Right lobe of liver (tissue), 6 donors: ENCODE measurements at places on chromosomes 7 and 10. TPM values are rescaled to one million over a fixed set of nuclear protein-coding genes. Genes with fewer than 3 reads are reported as not detected.
A peak's percentile ranks its signal among the peaks of the same experiment; 100 is the strongest.

PSMC2 gene
- 89.1 TPM for total RNA-seq

RTKN2 gene
- not detected for total RNA-seq

GPR15LG gene
- total RNA-seq, result not detected

HOXA9 gene
- not detected for total RNA-seq

DNA sequence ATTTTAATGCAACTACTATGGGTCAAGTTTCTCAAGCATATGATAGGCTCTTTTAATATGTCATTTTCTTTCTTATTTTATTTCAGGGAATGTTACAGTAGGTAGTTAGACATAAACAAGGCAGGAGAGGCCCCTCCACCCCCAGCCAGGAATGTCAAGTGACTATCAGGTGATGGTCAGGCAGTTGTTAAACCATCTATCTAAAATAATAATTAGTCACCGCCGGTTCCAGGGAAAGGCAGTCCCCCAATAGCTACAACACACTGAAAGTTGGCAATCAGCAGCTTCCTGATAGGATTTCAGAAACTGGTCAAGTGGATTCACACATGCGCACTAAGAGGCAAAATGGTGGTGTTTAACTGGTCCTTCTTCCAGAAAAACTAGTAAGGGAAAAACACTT, 9.3 kb downstream of the OLAH start:
- DNase-seq, result no peak
- no peak overlapping the region for H3K27ac ChIP-seq
- no peaks in the 10 kb centered on the region for H3K36me3 ChIP-seq
- no peak overlapping the region for H3K4me3 ChIP-seq
- no peaks in the 10 kb centered on the region for H3K27me3 ChIP-seq
- no peaks in the 10 kb centered on the region for H3K4me1 ChIP-seq

- no peak for DNase-seq
- peaks cover 7% of the 10 kb centered on the region for H3K27me3 ChIP-seq
- H3K4me3 ChIP-seq, result no peak overlapping the region
- H3K36me3 ChIP-seq, result no peaks in the 10 kb centered on the region
- no peaks in the 10 kb centered on the region for H3K4me1 ChIP-seq
- H3K27ac ChIP-seq, result no peak overlapping the region
These were observed 442 bp downstream of the CYP26C1 start for GRCh38 chr10:93060887-93061593.

- no peaks in the 10 kb centered on the region for H3K36me3 ChIP-seq
- no peak overlapping the region for H3K27ac ChIP-seq
- H3K4me3 ChIP-seq, result peak overlapping the region; percentile 25
- H3K27me3 ChIP-seq, result no peaks in the 10 kb centered on the region
- DNase-seq, result peak; percentile 44
These were observed 487.7 kb downstream of the TYW1 start for GRCh38 chr7:67484244-67484751.

GRCh38 chr10:75971402-75972211, 540.2 kb downstream of the LRMDA start:
- no peak overlapping the region for H3K27ac ChIP-seq
- no peak overlapping the region for H3K4me3 ChIP-seq
- DNase-seq, result no peak
- H3K27me3 ChIP-seq, result no peaks in the 10 kb centered on the region
- H3K4me1 ChIP-seq, result no peaks in the 10 kb centered on the region
- H3K36me3 ChIP-seq, result no peaks in the 10 kb centered on the region

GRCh38 chr10:51117794-51118193, 43.5 kb downstream of the PRKG1 start:
- no peaks in the 10 kb centered on the region for H3K4me1 ChIP-seq
- DNase-seq, result no peak

DNA sequence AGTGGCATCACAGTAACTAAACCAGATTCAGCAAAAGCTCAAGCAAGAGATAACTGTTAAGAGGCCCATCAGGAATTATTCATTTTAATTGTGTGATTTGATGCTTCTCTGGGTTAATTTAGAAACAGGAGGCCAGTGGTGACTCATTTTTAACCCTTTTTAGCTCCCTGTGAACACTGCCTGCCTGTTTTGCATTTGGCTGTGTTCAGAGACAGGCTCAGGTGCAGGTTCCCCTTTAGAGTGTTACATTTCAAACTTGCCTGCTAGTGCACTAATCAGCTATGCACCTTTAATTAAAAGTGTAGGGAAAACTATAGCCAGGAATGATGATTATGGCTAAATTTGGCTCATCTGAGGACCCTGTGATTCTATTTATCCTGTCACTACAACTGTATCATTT, 6.5 kb downstream of the STAMBPL1 start:
- H3K27ac ChIP-seq, result no peak overlapping the region
- H3K36me3 ChIP-seq, result no peaks in the 10 kb centered on the region
- DNase-seq, result no peak
- no peak overlapping the region for H3K4me3 ChIP-seq
- H3K27me3 ChIP-seq, result no peaks in the 10 kb centered on the region
- H3K4me1 ChIP-seq, result no peaks in the 10 kb centered on the region

GRCh38 chr7:157609932-157610640, 273.3 kb downstream of the DNAJB6 start:
- DNase-seq, result no peak
- no peaks in the 10 kb centered on the region for H3K27me3 ChIP-seq
- no peak overlapping the region for H3K27ac ChIP-seq
- no peak overlapping the region for H3K4me3 ChIP-seq
- no peaks in the 10 kb centered on the region for H3K36me3 ChIP-seq

GRCh38 chr10:51020200-51020599, 54.1 kb upstream of the PRKG1 start:
- H3K27me3 ChIP-seq, result no peaks in the 10 kb centered on the region
- H3K27ac ChIP-seq, result no peak overlapping the region
- H3K4me1 ChIP-seq, result no peaks in the 10 kb centered on the region
- H3K4me3 ChIP-seq, result no peak overlapping the region
- DNase-seq, result no peak
